ENCODE measurements at places on chromosomes 13 and 19.

- no peak for DNase-seq
These were observed 56.2 kb upstream of the GPR183 start for GRCh38 chr13:99363391-99363790.

DNA sequence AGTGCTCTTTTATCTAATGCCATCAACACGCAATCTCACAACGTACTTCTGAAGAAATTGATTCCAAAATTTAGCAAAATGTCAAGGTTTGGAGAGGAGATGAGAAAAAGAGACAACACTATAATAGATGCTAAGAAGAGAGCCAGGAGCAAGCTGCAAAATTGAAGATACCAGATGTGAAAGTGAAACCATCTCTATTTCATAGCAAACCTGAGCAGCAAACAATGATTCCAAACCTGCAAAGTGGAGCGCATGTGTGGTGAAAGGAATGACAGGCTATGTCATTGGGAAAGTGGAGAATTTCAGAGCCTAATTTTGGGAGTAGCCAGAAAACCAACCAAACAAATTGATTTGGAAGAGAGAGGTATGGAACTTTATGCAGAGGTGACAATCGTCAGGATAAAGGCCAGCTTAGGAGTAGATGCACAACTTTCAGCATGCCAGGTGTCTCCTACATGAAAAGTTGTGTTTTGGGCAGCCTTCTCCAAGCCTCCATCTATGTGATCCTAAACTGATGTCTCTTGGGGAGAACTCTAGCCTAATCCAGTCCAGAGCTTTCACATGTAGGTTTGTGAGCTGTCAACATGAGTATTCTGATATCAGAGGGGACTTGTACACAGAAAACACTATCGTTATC, 158.4 kb upstream of the FNDC3A start:
- DNase-seq, result peak; percentile 39

GRCh38 chr13:30308548-30308947, 1.2 kb upstream of the KATNAL1 start:
- no peak for DNase-seq

GRCh38 chr13:59531571-59532091, 632.1 kb downstream of the DIAPH3 start:
- DNase-seq, result peak; percentile 61

- no peak for DNase-seq
These were observed 9.6 kb upstream of the METTL21C start for GRCh38 chr13:102704238-102705058.

- DNase-seq, result peak; percentile 96
These were observed 16.4 kb upstream of the EMP3 start for GRCh38 chr19:48308631-48309586.

GRCh38 chr13:26977541-26977940, 194.1 kb downstream of the USP12 start:
- no peak for DNase-seq

DNA sequence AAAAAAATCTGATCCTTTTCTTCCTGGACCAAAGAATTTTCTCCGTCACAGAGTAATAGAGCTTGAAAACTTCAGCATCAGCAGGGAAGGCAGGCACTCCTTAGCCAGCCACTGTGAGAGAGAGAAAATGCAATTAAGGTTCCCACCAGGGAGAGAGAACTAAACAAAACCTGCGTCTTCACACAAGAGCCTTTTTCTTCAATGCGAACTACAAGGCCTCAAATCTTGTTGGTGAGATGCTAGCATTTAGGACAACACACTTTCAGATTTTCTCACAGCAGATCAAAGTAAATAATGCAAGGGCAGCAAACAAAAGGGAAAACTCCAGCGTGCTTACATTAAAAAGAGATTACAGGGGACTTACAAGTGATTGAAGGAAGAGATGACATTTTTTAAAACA, 80.1 kb downstream of the DACH1 start:
- DNase-seq, result no peak

DNA sequence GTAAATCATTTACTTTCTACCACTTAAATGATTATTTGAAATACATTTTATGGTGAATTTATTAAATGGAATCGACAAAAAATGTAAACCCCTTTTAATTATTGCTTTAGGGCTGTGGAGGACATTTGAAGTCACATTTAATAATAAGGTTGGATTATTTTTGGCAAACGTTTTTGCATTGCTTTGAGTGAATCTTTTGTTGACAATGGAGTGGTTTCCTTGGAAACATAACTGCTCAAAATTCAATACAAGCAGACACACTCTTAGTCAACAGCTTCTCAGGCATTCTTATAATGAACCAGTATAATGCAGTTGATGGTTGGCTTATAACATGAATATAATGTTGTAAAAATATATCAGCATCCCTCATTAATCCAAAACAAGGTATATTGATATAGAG, 104.7 kb downstream of the DCLK1 start:
- DNase-seq, result no peak
